ENCODE measurements at places on chromosomes 11 and 22.

DNA sequence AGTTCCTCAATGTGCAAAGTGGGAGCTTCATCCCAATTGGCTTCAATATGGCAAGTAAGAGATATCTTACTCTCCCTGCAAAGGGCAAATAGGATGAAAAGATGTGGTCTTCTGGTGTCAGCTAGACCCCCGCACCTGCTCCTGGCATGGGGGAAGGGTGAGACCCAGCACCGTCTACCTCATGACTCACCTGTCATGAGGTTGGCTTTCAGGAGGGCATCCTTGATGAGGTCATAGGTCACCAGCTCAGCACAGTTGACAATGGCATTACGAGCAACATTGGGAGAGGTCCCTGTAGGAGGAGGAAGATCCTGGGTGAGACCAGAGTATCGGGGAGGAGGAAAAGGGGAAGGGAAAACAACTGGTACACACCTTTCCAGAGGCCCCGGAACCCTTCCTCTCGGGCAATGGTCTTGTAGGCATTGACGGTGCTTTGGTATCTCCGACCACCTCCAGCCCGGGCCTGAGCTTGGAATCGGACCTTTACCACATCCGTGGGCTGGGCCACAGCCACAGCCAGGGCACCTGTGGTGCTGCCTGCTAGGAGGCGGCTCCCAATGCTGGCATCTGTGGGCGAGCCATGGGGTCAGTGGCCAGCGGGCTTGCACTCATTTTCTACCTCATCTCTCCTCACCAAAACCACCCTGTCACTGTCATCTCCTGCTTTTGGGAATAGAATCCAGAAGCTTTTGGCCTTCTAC is 6.0 kb downstream of the UCP2 start:
- no peak for DNase-seq

GRCh38 chr11:130737866-130738431 is 178.3 kb downstream of the SNX19 start:
- no peak for DNase-seq

DNA sequence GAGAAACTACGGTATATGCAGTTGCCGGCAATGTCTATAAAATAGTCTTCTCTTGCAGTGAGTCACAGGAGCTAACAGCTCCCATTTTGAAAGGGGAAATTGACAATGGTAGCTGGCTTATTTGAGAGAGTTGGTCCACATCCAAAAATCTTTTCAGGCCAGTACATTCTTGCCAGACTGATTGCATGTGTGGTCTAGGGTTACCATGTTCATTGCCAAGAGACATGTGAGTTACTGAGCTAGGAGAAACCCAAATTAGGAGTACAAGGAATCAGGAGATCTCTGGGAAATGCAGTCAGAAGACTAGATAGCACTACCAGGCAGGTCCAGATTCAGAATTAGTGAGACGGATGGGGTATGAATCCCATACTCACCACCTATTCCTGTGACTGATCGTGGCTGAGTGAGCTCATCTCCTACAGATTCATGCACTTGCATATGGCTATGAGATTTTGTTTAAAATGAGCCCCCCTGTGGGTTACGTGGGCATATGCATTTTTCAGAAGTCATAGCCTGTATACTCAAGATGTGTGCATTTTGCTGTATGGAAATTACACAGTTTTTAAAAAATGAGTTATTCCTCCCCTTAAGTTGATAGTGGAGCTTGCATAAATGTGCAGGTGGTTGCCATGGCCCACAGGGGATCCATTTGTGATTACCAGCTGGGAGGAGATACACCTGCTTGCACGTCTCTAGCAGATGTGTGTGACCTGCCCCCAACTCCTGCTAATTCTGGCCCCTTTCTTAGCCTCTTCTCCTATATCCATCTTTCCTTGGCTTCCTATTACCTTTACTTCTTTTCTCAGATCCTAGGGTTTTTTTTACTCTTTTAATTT is 102.7 kb downstream of the COMMD9 start:
- DNase-seq, result no peak

- no peak for DNase-seq
Observed at GRCh38 chr11:30422447-30423278, 99.8 kb downstream of the ARL14EP start.

- DNase-seq, result no peak
Observed at GRCh38 chr11:117744471-117745150, 52.4 kb downstream of the DSCAML1 start.

GRCh38 chr11:15072551-15073143 is 746 bp upstream of the CALCB start:
- DNase-seq, result no peak

- DNase-seq, result no peak
Observed at GRCh38 chr11:79570104-79570503, 129.3 kb upstream of the TENM4 start.

- DNase-seq, result no peak
Observed at GRCh38 chr22:39481054-39481453, 21.0 kb upstream of the MIEF1 start.

DNA sequence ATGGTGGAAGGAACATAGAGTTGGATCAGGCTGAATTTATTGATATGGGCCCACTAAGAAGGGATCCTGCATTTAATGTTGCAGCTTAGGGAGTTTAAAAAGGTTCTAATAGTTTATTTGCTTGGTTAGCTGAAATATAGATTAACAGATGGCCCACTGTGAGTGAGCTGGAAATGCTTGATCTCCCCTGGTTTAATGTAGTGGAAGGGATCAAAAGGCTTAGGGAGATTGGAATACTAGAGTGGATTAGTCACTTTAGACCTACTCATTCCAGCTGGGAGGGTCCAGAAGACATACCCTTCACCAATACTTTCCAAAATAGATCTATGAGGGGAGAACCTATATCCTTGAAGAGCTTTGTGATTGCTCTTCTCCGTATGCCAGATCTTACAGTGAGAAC is 130.1 kb upstream of the ZC3H12C start:
- no peak for DNase-seq

DNA sequence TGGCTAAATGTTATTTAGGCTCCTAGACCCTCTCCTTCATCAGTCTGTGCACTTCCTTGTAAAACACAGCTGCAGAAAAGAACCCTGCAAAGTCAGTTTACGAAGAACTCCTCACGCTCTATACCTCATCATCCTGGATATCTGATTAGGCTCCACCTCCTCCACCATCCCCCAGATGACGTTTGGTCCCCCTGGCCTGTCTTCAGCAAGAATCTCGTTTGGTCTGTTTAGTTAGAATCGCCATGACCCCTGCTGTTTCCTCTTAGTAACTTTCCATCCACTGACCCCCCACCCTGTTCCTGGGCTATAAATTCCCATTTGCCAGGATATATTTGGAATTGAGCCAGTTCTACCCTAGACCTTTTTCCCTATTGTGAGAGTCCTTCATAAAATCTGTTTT is 214.1 kb downstream of the OPCML start:
- no peak for DNase-seq

GRCh38 chr22:18985780-18986179 is 49.7 kb upstream of the PRODH start:
- no peak for DNase-seq

GRCh38 chr11:74749127-74749964 is 697 bp downstream of the RNF169 start:
- peak; percentile 26 for DNase-seq

GRCh38 chr11:503179-503981 is 3.7 kb downstream of the RNH1 start:
- DNase-seq, result no peak

DNA sequence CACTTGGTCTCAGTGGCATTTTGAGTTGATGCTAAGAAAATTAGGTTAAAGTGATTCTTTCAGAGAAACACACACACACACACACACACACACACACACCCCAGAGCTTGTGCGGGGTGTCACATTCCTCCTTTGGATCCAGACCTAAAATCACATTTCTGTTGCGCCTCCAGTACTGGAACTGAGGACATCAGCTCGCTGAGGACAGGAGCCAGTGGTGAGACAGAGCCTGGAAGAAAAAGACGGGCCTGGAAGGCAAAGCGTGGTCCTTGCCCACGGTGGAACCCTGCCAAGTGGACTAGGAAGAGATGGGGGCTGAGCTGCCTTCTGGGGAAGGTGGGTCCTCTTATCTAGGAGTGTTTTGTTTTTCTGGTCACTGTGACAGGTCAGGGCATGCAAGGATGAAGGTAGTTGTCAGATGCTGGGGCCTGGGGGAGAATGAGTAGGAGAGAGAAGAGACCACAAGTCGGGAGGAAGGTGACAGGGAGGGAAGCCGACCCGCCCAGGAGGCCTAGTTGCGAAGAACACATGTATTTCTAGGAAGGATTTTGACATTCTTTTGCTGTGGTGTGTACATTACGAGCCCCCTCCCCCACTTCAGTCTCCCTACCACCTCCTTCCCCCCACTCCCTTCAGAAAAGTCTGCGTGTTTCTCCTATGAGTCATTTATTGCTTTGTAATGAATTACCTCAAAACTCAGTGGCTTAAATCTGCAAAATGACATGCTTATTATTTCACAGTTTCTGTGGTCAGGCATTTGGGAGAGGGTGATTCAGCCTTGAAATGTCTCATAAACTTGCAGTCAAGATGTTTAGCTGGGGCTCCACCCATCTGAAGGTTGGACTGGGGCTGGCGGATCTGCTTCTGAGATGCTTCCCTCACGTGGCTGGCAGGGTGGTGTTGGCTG is 4.8 kb upstream of the ELFN2 start:
- DNase-seq, result no peak

DNA sequence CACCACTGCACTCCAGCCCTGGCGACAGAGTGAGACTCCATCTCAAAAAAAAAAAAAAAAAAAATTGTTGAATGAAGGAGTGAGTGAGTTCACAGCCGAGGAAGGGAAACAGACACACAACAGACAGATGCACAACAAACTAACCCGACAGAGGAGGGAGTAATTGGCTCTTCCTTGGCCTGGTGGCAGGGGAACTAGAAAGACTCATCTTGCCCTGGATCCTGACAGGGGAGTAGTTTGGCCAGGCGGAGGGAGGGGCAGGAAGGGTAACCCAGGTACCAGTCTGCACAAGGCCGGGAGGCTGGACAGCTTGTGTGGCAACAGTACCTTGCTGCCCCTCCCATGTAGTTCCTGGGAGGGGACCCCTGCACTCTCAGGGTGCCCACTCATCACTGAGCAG is 106.9 kb downstream of the KIAA1671 start:
- no peak for DNase-seq

GRCh38 chr11:118054712-118055640 is 21.9 kb upstream of the TMPRSS4 start:
- DNase-seq, result no peak

DNA sequence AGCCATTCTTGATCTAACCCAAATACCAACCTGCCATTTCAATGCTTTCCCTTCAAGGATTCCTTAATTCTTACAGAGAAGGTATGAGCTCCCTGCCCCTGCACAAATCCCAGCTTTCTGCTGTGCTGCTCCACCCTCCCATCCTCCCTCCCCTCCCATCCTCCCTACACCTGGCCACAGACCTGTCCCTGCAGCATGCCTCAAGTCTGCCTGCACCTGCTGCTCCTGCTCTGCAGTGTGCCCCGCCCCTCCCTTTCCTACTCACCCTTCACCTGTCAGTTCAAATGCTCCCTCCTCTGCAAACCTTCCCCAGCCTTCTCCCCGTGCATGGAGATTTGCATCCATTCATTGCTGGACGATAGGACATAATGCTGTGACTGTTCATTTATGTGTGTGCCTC is 139.9 kb upstream of the NARS2 start:
- DNase-seq, result no peak

GRCh38 chr11:106442032-106442431 is 364.6 kb downstream of the AASDHPPT start:
- no peak for DNase-seq

DNA sequence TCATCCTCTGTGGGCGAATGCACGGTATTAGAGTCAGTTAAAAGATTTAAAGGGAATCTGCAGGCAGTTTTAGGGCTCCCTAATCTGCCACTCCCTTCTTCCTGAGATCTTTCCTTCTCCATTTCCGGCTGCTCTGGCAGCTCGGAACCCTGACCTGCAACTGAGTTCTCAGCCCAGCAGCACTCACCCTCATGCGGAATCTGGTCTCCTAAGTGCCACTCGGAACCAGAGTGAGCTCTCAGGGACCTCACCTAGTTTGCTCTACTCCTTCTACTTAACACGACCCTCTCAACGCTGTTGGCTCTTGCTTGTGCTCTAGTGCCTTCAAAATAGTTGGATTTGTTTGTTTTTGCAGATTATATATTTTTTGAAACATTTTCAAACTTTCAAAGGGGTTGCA is 19.3 kb upstream of the IL10RA start:
- no peak for DNase-seq

DNA sequence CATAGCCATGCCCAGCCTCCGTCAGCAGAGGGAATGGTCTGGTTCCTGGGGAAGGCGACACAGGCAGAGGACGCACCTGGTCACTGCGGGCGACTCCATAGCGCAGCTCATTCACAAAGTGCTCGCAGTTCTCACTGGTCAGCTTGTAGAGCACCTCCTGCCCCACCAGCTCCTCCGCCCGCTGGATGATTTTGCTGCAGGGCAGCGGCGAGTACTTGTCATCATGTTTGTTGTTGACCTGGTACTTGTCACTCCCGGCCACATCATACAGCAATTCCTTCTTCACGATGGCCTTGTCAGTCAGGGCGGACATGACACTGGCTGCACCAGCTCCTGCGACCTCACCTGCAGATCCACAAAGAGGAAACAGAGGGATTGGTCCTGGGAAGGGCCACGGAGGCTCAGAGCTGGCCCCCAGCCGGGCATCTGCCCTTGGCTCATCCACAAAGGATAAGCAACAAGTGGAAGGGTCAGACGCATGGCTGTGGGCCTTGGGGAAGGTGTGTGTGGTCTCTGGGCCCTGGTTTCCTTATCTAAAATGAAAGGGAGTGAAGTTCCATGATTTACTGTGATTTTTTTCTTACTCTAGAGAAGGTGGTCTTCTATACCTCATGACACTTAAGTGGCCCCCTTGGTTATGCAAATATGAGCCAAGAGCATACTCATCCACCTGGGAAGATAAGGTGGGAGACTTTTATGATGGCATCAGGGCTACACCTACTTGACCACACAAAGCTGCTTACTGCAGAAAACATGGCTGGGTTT is 24.0 kb downstream of the PLAAT3 start:
- DNase-seq, result no peak

- no peak for DNase-seq
Observed at GRCh38 chr11:134342572-134343340, 11.0 kb downstream of the GLB1L2 start.

GRCh38 chr22:27336151-27337090 is 465.1 kb downstream of the MN1 start:
- DNase-seq, result no peak

DNA sequence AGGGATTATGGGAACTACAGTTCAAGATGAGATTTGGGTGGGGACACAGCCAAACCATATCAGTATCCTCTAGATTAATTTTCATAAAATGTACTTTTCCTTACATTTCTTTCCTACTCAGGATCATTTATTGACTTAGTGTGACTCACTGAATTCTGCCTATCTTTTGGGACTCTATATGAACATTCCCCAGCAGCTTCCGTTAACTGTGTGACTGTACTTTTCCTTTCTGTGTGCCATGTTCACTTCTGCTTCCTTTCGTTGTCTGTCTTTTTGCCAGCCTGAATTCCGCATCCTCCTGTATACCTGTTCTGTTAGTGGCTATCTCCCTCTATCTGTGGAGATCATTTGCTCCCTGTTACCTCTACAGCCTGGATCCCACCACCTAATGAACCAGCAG is 48.8 kb downstream of the SPECC1L start:
- no peak for DNase-seq

All from activated naive CD4-positive, alpha-beta T cell (primary cell).